Activated CD4-positive, alpha-beta T cell treated with anti-CD3 and anti-CD28 coated beads for 1 hour (primary cell): ENCODE measurements at places on chromosomes 11 and 22.

- no peak for DNase-seq
Measured at GRCh38 chr11:26712497-26712896, 9.4 kb downstream of the SLC5A12 start.

GRCh38 chr22:48090332-48090672 lies 1327.9 kb downstream of the TBC1D22A start:
- DNase-seq, result no peak

DNA sequence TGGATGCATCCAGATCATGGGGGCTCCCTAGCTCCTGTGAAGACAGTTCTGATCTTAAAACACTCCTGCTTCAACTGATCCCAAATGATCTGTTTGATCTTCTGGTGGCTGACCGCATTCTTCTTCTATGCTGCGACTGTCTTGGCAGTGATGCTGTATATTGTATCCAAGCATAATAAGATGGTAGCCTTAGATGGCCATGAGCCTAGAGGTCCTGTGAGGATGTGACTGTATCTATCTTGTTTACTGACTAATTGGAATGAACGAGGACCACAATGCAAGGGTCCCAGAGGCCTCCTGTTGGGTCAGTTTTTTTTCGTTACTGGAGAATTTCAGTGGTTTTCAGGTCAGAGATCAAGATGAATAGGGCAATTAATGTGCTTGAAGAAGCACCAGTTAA lies 7.1 kb upstream of the MPEG1 start:
- no peak for DNase-seq

- DNase-seq, result no peak
Measured at GRCh38 chr11:48017105-48017830, 36.9 kb downstream of the PTPRJ start.

- no peak for DNase-seq
Measured at GRCh38 chr22:28034760-28035401, 115.8 kb upstream of the PITPNB start.

GRCh38 chr11:33645686-33646085 lies 54.9 kb downstream of the C11orf91 start:
- no peak for DNase-seq

GRCh38 chr11:7585816-7586215 lies 72.0 kb downstream of the PPFIBP2 start:
- no peak for DNase-seq

DNA sequence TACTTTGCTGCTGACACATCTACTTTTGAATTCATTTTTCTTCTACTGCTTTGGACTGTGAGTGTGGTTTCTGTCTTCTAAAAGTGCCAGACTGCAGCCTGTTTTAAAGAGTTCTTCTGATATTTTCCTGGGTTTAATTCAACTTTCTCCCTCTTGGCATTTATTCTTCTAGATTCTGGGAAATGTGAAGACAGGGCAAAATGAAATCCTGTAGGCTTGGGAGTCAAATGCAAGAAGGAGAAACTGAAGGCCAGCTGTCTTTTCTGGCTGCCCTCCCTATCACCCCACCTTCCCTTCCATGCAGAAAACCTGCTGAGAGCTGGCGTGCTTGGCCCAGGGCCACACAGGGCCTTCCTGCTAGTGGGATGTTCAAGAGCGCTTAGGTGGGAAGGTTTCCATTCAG lies 7.6 kb downstream of the ZNF70 start:
- no peak for DNase-seq

DNA sequence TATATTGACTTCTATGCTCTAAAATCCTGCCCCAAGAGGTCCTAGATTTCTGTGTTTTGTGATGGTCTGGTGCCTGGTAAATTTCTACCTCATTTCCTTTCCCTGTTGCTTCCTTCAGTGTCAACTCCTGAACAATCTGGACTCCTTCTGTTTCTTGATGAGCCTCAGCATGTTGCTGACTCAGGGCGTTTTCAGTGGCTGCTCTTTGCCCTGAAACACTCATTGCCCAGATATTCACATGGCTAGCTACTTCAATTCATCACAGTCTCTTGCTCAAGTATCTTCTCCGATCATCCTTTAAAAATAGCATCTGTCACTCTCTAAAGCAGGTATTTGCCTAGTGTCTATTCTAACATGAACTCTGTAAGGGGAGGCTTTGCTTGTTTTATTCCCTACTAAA lies 526.3 kb upstream of the RAG2 start:
- no peak for DNase-seq

DNA sequence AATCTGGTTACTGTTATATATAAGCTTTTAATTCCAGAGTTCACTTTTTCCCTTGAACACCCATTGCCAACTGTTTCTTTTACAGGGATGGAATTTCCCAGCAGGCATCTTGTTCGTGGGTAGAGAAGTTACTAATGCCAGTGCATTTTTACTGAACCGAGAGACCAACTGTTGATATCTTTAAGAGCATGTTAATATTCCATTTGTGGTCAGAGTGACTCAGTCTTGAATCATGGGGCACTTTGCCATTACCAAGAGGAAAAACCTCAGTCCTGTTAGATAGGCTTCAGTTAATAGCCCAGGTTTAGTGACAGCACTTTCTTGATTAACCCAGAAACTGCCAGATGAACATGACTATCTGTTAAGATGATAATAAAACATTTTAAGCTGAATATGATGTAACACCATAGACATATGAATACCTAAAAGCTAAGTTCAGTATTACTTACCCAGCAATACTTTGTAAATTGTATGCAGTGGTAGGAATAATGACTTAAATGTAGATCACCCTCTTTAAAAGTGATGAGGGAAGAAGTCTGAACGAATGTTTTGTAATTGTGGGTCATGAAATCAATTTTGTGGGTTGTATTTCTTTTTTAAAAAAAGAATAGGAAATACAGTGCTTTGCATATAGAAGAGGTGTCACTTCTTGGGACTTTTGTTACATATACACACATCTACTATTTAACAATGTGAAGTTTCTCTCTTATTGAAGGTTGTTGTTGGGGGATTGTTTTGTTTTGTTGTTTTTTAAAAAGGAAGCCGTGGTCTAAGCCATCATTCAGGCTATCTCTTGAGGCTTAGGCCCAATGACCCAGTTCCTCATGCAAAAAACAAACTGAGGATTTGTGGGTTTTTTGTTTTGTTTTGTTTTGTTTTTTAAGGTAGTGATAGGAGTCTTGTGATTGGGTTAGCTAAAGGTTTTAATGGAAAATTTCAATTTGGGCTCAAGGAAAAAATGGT lies 79.2 kb upstream of the GRIK4 start:
- no peak for DNase-seq

DNA sequence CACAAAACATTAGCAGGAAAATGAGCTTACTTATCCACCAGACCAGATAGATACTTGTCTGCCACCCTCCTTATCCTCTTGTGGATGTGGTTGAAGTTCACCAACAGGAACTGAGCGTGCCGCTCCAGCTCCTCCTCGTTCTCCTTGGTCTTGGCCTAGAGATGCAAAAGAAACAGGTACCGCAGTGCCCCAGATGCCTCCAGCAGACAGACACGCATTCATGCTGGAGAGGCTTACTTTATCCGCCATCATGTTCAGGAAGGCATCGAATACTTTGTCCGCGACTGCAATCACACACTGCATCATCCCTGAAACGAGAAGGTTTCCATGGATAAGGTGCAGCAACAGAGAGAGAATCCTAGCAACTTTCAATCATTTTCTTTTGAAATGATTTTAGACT lies 21.0 kb upstream of the SERPIND1 start:
- no peak for DNase-seq

- no peak for DNase-seq
Measured at GRCh38 chr22:35842954-35843353, 125.3 kb downstream of the APOL5 start.

GRCh38 chr11:91243630-91244029 lies 981.0 kb upstream of the FAT3 start:
- DNase-seq, result no peak

- no peak for DNase-seq
Measured at GRCh38 chr22:31488988-31489617, 539 bp downstream of the EIF4ENIF1 start.

DNA sequence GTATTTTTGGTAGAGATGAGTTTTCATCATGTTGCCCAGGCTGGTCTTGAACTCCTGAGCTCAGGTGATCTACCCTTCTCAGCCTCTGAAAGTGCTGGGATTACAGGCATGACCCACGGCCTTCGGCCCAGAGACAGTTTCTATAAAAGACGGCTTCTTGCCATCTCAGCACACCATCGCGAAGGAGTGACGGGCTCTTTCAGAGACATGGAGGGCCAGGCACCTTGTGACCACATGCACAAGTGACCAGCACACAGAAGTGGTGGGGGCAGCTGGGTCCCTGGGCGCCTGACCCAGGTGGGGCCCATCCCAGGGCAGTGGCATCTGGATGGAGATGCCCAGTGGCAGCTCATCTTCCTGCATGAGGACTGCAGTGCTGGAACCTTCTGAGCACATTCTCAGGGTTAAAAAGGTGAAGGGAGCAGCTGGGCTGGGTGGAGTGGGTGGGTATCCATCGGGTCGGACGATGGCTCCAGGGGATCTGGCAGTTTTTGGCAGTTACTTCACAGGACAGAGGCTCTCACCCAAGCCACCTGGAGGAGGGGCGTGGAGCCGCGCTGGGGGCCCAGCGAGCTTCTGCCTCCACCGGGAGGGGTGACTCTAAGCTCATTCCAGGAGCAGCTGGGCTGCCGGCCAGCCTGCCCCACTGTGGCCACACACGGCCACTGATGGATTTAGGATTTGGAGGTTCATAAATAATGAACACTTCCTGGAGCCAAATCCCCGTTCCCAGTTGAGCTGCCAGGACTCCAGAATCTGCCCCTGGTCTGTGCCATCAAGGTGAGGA lies 373.0 kb downstream of the CTTN start:
- DNase-seq, result no peak

- no peak for DNase-seq
Measured at GRCh38 chr11:103488031-103488461, 378.8 kb downstream of the DYNC2H1 start.

GRCh38 chr11:46159680-46160079 lies 38.4 kb upstream of the PHF21A start:
- DNase-seq, result no peak

DNA sequence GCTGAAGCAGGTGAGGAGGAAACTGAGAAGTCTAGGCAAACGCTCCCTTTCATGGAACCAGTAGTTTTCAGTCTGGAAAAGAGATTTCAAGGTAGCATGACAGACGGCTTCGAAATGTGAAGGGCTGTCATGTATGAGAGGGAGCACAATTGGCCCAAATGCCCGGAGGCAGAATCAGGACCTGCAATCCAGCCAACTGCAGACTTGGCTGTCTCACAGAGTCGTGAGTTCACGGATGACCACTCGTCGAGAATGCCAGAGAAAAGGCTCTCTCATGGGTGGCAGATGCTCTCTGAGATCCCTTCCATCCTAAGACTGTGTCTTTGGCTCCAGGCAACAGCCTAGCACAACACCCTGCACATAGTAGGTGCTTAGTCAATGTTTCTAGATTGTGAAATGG lies 134.8 kb downstream of the DSCAML1 start:
- no peak for DNase-seq

DNA sequence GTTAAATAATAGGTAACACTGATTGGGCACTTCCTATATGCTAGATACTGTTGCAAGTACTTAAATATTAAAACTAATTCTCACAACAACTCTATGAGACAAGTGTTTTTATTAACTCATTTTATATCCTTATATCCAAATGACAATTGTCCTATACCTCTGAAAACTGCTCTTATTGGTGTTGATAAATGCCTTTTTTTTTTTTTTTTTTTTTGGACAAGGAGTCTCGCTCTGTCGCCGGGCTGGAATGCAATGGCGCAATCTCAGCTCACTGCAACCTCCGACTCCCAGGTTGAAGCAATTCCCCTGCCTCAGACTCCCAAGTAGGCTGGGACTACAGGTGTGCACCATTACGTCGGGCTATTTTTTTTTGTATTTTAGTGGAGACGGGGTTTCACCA lies 41.6 kb downstream of the MRTFA start:
- no peak for DNase-seq

DNA sequence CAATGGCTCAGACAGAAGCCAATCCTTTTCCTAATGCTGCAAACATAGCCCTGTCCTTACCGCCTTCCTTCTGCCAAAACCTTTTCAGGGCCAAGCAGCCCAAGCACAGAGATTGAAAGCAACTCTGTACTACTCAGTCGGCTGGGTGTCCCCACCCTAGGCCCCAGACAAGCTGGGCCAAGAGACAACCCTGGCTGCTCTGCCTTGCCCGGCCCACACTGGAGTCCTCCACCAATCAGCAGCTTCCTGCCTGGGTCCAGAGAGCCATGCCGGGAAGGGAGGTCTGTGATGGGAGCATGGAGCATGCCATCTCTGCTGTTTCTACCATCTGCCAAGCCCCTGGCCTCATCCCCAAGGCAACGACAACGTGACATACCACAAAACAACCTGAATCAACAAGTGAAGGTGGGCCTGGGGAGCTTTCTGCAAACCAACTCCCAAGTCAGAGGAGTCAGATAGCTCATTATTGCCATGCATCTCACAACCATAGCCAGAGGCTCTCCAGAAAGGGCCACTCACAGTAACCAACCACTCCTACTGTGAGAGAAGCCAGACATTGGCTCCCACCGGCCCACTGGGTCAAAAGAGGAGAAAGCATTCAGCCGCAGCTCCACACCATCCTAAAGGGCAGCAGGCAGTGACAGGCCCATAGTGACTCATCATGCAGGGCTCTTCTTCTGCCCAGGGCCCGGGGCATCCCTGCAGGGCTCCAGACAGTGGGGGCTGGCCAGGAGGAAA lies 18.2 kb downstream of the PATZ1 start:
- DNase-seq, result no peak

- DNase-seq, result no peak
Measured at GRCh38 chr22:19943082-19944026, 1.7 kb upstream of the TXNRD2 start.

DNA sequence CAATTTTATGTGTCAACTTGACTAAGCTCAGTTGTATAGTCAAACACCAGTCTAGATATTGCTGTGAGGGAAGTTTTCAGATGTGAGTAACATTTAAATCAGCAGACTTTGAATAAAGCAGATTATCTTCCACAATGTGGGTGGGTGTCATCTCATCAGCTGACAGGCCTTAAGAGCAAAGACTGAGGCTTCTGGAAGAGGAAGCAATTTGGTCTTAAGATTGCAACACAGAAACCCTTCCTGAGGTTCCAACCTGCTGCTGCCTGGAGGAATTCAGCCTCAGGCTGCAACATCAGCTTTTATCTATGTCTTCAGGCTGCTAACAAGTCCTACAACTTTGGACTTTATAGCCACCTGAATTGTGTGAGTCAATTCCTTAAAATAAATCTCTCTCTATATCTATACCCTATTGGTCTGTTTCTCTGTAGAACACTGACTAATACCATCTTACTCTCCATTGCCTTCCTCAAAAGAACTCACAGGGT lies 277.2 kb upstream of the PLET1 start:
- no peak for DNase-seq

GRCh38 chr11:4654635-4655369 lies 11.0 kb downstream of the OR51E1 start:
- DNase-seq, result no peak

GRCh38 chr22:44309137-44309536 lies 3.6 kb downstream of the SHISAL1 start:
- DNase-seq, result no peak
